ENCODE measurements at places on chromosomes 16 and 17.

GRCh38 chr17:17685775-17686291 lies 4.6 kb downstream of the RAI1 start:
- DNase-seq, result peak; percentile 34

- DNase-seq, result no peak
Observed at GRCh38 chr17:80318166-80318565, 57.5 kb downstream of the RNF213 start.

DNA sequence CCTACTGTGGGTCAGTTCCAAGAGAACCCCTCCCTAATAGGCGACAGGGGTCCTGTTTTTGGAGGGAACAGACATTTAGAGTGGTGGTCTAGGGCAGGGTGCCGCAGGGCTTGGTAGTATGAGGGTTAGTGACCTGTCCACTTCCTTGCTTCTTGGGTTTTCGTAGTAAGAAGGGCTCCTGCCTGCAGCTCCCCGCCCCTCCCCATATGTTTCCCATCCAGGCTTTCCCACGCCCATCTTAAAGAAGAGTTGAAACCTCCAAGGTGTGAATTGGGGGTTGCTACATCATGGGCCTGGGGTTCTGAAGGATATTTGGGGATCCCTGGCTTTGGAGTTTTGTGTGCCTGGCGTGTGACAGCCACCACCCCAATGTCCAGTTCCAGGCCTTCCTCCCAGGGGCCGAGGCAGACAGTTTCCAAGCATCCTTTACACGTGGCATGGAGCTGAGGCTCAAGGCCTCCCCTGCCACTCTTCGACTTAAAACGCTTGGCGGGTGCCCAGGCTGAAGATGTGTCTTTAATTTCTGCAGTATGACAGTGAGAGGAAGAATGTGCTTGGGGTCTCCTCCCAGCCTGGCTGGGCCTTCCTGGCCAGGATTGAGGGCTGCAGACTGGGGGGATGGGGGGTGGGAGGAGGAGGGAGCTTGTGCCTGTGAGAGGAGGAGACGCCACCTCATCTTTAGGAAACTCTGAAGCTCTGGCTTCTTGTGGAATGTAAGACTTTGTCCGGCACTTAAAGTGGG lies 2.3 kb upstream of the COL1A1 start:
- DNase-seq, result no peak

DNA sequence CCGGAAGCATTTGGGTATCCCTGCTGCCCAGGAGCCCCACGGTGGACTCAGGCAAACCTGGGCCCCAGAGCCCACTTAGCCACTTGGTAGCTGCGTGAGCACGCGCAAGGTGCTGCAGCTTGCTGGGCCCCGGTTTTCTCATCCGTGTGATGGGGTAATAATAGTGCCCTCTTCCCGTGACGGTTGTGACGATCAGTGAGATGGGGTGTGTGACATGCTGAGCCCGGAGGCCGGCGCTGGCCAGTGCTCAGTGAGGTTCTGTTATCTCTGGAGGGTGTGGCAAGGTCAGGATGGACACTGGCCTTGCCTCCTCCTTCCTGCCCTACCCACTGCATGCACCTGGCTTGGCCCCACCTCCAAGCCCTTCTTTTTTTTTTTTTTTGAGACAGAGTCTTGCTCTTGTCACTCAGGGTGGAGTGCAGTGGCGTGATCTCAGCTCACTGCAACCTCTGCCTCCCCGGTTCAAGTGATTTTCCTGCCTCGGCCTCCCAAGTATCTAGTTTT lies 82.6 kb downstream of the RAP1GAP2 start:
- no peak for DNase-seq

DNA sequence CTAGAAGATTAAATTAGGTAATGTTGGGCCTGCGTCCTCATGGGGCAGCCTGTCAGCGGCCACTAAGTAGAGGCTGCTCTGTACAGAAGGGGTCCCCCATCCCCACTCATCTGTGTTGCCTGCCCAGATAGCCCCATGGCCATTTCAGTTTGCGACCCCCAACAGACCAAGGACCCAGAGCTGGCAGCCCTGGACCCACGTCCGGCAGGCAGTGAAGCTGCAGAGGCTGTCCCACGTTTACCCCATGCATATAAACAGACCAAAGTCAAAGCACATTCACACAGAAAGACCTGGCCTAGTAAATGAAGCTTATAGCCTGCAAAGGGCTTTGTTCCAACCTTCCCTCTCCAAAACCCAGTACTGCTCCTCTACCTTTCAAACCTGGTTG lies 4.6 kb downstream of the PDF start:
- no peak for DNase-seq

DNA sequence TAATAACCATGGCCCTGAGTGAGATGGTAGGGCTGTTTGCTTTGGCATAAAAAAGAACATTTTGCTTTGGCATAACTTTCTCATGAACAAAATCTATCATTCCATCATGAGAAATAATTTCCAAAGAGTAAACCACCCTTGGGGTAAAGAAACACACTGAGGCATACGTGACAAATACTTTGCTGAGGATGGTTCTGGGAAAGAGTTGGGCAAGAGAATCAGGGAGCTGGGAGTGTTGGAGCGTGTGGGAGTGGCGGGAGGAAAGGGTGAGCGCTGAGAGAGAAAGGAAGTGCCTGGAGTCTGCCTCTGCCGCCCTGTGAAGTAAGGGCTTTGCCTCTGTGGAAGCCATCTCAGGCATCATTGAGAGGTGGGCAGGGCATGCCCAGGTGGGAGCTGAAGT lies 60.2 kb upstream of the ARHGAP44 start:
- no peak for DNase-seq

GRCh38 chr17:56098746-56099145 lies 54.5 kb upstream of the ANKFN1 start:
- no peak for DNase-seq

GRCh38 chr17:44334727-44335126 lies 10.1 kb upstream of the SLC25A39 start:
- no peak for DNase-seq

DNA sequence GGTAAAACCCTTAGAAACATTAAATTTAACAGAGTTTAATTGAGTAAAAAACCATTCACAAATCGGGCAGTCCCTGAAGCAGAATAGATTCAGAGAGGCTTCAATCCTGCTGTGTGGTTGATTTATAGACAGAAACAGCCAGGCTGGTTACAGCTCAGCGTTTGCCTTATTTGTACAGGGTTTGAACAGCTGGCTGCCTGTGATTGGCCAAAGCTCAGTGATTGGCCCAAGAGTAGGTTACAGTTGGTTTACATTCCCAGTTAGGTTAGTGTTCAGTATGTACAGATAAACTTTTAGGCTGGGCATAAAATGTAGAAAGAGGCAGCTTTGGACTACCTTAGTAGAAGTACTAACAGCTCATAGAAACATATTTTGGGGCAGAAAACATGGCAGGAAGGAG lies 210.4 kb upstream of the ELAC2 start:
- no peak for DNase-seq

GRCh38 chr16:87367529-87367928 lies 16.0 kb downstream of the FBXO31 start:
- no peak for DNase-seq

DNA sequence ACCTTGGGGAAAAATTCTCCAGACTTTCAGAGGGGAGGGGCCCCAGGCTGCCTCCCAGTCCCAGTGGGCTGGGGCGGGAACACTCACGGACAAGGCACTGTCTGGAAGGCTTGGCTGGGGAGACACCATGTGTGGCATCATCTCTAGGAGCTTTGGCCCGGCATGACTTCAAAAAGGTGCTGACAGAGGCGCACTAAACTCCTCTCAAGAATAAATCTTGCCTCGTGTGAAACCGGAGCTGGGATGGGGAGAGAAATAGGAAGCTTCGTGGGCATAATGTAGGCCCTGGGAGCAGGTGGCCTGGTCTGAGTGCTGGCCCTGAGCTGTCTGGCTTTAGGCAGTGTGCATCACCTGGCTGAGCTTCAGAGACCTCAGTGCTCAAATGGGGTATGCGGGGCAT lies 5.7 kb downstream of the WSCD1 start:
- no peak for DNase-seq

Measured in KBM-7 (cell line).